Vagina (tissue), 2 donors: ENCODE measurements at places on chromosomes 16 and 17. TPM values are rescaled to one million over a fixed set of nuclear protein-coding genes. Genes with fewer than 3 reads are reported as not detected.

Gene TBC1D3G
- total RNA-seq = not detected

Gene MGAT5B
- total RNA-seq = 0.49 TPM

Gene GPR142
- total RNA-seq = 0.98 TPM

Gene TAC4
- total RNA-seq = not detected

Gene FBXW10
- total RNA-seq = 0.25 TPM

Gene CX3CL1
- 24.8 TPM for total RNA-seq

Gene PRSS8
- total RNA-seq = 26.0 TPM

Gene C16orf74
- 18.2 TPM for total RNA-seq

Gene ZNF423
- 10.3 TPM for total RNA-seq

Gene HOXB5
- 0.74 TPM for total RNA-seq

Gene TBC1D3C
- not detected for total RNA-seq

Gene PRKCB
- 9.1 TPM for total RNA-seq

Gene VMO1
- total RNA-seq = 12.5 TPM

Gene CD300E
- 0.98 TPM for total RNA-seq

Gene NOTUM
- total RNA-seq = not detected

Gene LRRC37A
- 3.4 TPM for total RNA-seq

Gene SYNGR3
- 8.3 TPM for total RNA-seq

Gene NPIPB8
- not detected for total RNA-seq

DNA sequence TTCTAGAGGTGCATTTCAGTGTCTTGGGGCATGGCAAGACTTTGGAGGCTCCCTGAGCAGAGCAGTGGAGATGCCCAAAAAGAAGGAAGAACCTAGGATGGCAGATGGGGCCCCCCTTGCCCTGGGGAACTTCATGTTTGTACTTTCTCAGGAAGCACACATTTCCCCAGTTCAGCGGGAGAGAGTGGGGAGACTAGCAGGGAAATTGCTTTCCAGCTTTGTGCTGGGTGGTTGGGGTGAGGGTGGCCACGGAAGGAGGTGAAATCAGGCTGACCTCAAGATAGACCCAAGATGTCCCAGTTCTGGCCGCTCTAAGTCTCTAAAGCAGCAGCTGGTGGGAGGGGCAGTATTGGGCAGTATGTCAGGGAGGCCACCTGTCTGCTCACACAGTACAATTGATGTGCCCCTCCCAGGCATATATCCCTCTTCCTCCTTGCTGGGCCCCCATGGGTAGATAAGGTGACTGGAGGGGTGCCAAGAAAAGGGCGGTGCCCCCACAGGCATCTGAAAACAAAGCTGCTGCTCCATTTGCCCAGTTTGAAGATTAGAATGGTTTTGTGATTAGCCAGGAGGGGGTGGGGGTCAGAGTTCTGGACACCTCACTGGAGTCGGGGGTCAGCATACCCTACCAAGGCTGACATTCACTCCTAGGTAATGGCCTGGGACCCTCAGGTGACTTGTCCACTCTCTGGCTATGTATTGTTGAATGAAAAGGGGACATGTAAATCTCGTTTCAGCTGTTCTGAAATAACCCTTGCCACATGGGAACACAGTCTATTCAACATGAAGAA is 17.1 kb upstream of the NAGLU start:
- DNase-seq = no peak

DNA sequence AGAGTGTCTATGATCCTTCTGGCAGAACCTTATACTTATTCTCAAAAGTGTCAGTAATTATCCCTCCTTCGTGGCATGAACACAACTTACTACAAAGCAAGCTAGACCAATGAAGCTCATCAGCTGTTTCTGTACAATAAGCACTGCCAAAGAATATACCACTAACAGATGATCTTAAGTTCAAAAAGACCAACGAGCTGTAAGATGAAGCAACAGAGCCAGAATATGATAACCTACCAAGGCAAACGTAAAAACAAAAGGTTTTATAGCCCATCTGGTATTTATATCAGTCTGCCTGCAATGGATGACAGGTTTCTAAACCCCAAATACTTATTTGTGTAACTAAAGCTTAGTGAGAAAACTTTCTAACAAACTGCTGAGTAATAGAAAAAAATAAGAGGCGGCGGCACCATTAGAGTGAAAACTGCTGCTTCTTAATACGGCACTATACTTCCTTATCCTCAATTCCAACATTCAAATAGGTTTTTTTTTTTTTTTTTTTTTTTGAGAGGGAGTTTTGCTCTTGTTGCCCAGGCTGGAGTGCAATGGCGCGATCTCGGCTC is 22.1 kb downstream of the NME2 start:
- DNase-seq = peak; percentile 10

- no peak for DNase-seq
Measured at GRCh38 chr17:78997231-78997741, 12.3 kb downstream of the CANT1 start.

GRCh38 chr16:53737552-53737951 is 33.6 kb downstream of the FTO start:
- DNase-seq = no peak

GRCh38 chr16:1157639-1158455 is 4.9 kb downstream of the CACNA1H start:
- DNase-seq = no peak

GRCh38 chr17:1796800-1797199 is 32.9 kb downstream of the SMYD4 start:
- no peak for DNase-seq

DNA sequence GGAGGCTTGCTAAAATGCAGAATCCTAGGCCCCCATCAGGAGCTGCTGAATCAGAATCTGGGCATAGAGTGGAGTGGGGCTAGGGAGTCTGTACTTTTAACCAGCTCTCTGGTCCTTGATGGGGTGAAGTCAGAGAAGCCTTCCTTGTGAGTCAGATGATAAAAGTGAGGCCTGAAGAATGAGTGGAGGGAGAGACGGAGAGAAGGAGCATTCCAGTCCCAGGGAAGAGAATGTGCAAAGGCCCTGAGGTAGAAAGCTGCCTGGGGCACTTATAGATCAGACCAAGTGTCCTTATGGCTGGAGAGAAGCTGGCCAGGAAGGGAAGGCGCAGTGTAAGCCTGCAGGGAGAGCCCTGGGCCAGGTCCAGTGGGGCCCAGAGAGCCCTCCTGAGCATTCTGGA is 235.1 kb upstream of the NLRP1 start:
- no peak for DNase-seq

DNA sequence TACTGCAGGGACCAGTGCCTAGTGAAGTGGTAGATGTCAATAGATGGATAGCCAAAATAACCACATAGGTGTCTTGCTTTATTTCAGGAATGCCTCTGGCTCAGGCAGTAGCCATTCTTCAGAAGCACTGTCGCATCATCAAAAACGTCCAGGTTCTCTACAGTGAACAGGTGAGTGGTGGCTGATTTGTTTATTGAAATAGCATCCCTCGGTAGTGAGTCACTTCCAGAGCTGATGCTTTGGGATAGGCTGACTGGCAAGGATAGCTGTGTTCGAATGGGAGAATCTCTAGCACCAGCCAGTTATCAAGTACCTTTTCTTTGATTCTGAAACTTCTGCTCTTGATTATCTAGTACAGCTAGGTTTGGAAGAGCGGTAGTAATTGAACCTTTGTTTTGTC is 10.3 kb downstream of the PHAF1 start:
- no peak for DNase-seq

- DNase-seq = no peak
Measured at GRCh38 chr16:20214401-20214800, 112.9 kb downstream of the GP2 start.

DNA sequence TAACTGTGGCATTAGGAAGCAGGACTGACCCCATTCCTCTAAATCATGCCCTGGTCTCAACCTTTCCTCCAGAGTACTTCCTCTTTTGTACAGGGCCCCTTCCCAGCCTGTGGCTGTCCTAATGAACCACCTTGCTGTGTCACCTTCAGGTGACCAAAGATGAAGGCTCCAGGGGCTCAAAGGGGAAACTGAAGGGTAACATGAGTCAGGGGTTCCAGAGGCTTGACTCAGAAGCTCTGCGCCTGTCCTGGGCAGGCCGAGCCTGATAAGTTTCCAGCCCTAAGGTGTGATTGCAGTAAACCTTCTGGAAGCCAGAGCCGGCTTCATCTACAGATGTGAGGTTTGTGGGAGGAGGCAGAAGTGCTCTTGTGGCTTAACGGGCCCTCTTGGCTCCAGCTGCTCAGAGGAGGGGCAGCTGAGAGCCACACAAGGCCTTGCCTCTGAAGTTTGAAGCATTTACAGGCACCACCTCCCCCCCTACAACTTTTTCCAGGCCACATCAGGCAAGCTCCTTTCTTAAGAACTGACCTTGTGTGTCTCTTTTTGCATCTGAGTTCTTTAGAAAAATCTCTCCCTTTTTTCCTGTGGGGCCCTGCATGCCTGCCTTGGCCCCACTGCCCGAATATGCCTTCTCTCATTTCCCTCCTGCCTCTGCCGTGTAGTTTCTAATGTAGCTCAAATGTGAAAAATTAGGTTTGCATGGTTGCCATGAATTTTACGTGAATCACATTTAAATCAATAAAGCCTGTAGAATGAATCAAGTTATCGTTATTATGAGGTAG is 149.9 kb downstream of the CLEC16A start:
- DNase-seq = no peak

DNA sequence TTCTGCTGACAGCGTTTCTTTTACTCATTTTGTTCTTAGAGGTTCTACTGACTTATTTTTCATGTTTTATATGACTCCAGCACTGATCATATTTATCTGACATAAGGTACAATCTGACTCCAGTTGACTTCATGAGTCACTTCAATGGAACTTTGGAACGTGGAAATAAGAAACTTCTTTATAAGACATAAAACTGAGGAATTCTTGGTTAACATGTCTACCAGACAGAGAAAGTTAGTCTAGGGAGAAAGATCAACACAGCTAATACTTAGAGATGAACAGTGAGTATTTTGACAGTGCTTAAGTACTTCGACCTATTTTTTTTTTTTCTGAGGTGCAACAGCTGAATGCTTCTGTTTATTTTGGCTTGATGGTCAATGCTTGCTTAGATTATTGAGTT is 679.5 kb downstream of the KCNJ2 start:
- no peak for DNase-seq

- no peak for DNase-seq
Measured at GRCh38 chr17:76247304-76247703, 7.0 kb upstream of the RNF157 start.

DNA sequence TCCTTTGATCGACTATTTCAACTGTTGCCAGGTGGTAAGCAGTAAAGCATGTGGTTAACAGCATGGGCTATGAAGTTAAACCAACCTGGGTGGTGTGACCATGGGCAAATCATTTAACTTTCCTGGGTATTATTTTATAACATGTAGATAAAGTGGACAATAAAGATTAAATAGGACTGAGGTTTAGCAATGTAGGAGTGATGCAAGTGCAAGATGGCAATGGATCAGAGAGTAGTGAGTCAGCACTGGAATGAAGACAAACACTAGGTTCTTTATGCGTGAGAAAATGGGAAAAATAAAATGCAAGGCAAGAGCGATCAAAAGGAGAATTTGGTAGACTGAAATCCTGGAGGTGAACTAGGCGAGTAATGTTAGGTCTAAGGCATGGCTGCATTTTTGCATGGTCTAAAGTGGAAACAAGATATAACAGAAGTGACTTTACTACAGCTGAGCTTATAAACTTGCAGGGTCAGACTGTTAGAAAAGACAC is 222.4 kb upstream of the AXIN2 start:
- DNase-seq = no peak

DNA sequence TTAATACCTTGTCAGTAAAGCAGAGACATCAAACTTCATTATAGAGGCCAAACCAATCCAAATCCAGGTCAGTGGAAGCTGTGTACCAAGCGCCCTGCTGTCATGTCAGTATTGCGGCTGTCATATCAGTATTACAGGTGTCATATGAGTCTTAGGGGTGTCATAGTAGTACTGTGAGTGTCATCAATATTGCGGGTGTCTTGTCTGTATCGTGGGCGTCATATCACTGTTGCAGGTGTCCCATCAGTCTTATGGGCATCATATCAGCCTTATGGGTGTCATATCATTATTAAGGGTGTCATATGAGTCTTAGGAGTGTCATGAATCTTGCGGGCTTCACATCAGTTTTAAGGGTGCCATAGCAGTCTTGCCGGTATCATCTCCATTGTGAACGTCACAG is 6.0 kb upstream of the PRDM7 start:
- DNase-seq = no peak

- no peak for DNase-seq
Measured at GRCh38 chr17:9330141-9330540, 245.5 kb downstream of the STX8 start.

GRCh38 chr16:19948186-19949104 is 63.8 kb upstream of the GPRC5B start:
- no peak for DNase-seq

DNA sequence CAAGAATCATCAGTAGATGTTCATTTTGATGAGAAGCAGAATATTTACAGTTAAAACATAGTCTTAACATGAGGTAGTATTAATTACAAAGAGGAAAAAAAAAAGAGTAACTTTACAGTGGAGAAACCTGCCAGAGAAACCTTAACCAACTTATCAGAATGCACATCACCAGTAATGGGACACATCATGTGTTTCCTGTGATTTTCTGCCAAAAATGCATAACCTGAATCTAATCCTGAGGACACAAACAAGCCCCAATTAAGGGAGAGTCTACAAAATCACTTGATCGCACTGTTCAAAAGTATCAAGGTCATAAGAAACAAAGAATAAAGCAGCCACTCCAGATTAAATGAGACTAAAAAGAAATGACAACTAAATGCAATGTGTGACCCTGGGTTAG is 18.2 kb upstream of the QRICH2 start:
- no peak for DNase-seq

- DNase-seq = no peak
Measured at GRCh38 chr17:54813896-54814295, 86.8 kb upstream of the TOM1L1 start.

DNA sequence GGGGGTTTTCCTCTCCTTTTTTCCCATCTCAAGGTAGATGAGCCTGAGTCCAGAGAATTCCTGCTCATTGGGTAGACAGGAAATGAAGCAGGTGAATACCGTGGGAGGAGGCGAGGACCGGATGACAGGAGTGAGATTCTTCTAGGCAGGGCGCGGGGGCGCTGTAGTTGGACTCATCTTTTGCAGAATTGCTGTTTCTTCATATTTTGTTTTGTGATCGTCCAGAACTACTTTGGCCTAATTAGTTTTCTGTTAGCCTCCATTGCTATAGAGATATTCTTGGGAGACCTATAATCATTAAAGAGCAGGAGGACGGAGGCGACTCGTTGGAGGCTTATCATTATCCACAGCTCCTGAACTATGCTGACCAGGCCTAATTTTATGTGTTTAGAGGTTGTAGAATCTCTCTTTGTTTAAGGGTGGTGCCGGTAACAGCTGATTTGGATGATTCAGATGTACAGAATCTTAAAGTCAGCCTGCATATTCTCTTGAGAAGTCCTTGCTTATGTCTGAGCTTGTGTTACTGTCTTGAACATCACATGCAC is 650 bp downstream of the ATP6V0A1 start:
- DNase-seq = no peak

DNA sequence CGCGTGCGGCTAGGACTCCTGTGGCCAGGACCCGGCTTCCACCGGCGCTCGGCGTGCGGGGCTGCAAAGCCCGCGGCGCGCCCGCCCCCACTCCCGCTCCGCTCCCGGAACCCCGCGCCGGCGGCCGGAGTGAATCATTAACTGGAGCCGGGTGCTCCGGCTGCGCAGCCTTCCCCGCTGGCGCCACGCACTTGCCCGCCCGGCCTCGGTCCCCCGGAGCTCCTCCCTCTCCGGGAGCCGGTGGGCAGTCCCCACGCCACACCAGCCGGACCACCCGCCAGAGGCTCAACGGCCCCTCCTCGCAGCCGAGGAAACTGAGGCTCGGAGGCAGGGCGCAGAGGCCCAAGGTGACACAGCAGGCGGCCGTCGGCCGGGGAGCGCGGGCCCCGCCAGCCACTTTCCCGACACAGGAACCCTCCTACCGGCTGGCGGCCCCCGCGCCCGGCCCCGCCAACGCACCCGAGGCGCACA is 580 bp downstream of the BCAR1 start:
- DNase-seq = no peak
